Lung (tissue), 17 donors: ENCODE measurements at places on chromosomes 16 and 17. TPM values are rescaled to one million over a fixed set of nuclear protein-coding genes. Genes with fewer than 3 reads are reported as not detected.
A peak's percentile ranks its signal among the peaks of the same experiment; 100 is the strongest.

DNA sequence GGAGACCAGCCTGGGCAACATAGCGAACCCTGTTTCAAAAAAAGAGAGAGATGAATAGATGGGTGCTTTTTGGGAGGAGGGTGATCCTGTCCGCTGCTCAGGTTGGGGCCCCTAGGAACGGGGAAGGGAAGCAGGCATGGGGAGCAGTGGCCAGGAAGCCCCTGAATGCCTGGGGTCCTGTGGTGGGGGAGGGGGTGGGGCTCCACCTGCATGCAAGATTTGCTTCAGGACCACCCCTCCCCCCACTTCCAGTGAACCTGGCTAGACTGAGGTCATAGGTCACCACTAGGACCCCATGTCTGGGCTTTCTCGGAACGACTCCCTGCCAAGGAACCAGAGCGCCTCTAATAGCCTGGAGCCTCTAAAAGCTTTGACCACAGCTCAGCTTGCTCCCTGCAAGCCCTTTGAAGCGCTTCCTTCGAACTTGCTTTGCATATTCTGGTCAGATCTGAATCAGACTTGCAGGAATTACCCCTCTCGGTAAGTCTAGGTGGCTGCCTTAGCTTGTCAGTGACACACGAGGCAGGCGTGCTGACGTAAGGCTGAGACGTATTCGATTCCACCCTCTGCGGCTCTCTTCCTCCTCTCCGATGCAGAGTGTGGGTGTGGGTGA, 3.7 kb downstream of the SOCS3 start:
- no peak for DNase-seq

GRCh38 chr16:592518-593306, 2.8 kb downstream of the RAB40C start:
- no peak for DNase-seq

DNA sequence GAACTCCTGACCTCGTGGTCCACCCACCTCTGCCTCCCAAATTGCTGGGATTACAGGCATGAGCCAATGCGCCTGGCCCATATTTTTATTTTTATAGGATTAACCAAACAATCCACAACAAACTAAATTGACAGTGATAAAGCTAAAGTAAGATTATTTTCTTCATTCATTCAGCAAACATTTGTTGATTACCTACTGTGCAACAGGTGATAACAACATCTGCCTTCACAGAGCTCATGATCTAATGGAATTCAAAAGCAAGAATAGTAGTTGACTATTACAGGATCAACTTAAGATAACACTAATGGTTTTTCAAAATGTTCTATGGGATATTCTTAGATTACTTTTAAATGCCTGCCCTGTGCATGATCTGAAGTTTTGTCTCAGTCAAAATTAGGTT, 37.8 kb downstream of the NQO1 start:
- no peak for DNase-seq

GRCh38 chr17:82294064-82294773, 20.7 kb upstream of the CSNK1D start:
- no peak for DNase-seq

DNA sequence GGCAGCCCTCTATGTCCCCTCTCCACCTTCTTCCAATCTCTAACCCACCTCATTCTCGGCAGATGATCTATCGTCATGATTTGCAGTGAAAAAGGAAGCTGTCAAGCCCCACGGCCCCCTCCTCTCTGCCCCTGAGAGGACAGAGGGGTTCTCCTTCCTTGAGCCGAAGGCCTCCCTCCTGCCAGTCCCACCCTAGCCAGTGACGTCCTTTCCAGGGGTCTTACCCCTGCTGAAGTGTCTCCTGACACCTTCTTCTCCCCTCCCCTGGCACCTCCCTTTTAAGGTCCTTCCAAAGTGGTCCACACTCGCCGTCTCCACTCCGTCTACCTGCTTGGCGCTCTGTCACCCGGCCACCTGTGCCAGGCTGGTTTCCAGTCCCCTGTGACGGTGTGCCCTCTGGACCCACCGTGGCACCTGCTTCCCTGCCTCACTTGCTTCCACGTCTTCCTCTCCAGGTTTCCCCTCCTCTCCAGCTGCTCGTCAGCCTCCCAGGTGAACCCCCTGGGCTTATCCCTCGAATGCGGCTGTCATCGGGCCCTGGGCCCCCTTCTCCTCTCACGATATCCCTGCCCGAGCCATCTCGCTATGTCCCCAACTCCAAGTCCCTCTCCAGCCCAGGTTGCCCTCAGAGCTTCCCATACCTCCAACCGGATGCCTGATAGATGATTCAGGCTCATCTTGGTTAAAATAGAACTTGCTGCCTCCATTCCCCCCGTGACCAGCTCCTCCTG, 5.7 kb downstream of the CCDC102A start:
- no peak for DNase-seq

- no peak for DNase-seq
Measured at GRCh38 chr17:49634485-49634860, 43.4 kb downstream of the SPOP start.

DNA sequence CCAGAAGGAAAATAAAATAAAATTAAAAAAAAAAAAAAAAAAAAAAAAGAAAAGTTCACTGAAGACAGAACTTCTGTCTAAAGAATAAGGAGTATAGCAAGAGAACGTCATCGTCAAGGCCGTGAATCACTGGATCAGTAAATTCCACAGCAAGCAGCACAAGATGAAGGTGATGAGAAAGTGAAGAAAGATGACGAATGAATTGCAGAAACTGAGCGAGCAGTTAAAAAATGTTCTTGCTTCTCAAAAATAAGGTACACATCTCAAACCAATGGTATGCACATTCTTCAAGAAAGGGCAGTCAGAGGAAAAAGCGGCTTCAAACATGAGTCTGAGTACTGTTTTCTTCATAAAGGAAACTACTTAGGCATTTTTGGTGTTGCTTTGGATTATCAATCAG, 104.7 kb downstream of the SMG6 start:
- DNase-seq, result no peak

- DNase-seq, result peak; percentile 28
Measured at GRCh38 chr17:49574323-49574781, 1.3 kb upstream of the NXPH3 start.

DNA sequence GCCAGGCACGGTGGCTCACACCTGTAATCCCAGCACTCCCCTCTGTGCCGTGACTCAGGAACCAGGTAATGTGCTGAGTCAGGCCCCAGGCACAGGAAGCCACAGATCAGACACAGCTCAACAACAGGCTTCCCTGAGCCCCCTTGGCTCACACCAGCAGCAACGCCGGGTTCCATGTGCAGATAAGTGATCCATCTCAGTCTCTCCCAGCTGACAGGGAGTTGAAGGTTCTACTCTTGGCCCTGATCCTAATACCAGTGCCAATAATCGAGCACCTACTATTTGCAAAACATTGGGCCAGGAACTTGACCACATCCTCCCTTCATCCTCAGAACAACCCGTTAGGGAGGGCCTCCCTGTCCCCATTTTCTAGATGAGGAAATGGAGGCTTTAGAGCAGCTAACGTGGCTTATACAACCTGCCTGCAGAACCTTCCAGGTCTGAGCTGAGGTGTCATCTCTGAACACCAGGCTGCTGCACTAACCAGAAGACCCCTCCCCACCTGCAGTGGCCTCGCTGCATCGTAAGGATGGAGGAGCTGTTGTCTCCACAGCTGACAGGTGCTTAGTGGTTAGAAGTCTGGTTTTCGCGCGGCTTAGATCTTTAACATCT, 64.8 kb upstream of the AMZ2 start:
- DNase-seq, result no peak

DNA sequence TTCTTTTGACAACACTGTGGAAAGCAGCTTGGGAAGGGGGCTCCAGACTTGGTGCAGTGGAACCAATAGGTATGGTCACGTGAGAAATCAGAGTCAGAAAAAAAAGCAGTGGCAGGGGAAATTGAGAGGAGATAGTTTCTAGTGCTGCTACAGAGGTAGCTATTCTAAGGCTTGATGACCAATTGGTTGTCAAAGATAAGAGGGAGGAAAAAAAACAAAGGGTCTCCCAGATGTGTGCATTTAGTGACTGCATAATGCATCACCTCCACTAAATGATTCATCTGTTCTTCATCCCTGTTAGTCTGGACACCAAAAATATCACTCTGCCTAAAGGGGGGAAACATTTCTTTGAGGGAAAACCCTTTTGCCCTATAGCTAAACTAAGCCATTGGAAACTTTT, 56.5 kb downstream of the PIGL start:
- no peak for DNase-seq

GRCh38 chr17:17985555-17985954, 12.9 kb downstream of the DRC3 start:
- no peak for DNase-seq

GRCh38 chr17:17765359-17766076, 71.3 kb downstream of the SREBF1 start:
- no peak for DNase-seq

- peak; percentile 77 for DNase-seq
Measured at GRCh38 chr16:54282202-54282927, 4.2 kb downstream of the IRX3 start.

DNA sequence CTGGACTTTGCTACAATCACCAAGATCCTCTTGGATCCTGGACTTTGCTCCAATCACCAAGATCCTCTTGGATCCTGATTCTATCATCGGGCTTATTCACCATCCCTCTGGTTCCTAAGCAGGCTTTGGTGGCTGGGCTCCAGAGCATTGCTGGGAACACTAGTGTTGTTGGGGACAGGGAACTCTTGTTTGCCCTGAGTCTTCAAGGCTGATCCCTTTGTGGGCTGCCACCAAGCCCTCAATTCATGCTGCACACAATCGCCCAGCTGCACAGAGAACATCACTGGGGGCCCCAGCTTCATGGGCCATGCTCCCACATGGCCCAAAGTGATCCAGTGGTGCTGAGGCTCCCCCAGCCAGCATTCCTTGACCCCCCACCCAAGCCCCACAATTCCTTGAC, 88.3 kb downstream of the TMEM132E start:
- no peak for DNase-seq

DNA sequence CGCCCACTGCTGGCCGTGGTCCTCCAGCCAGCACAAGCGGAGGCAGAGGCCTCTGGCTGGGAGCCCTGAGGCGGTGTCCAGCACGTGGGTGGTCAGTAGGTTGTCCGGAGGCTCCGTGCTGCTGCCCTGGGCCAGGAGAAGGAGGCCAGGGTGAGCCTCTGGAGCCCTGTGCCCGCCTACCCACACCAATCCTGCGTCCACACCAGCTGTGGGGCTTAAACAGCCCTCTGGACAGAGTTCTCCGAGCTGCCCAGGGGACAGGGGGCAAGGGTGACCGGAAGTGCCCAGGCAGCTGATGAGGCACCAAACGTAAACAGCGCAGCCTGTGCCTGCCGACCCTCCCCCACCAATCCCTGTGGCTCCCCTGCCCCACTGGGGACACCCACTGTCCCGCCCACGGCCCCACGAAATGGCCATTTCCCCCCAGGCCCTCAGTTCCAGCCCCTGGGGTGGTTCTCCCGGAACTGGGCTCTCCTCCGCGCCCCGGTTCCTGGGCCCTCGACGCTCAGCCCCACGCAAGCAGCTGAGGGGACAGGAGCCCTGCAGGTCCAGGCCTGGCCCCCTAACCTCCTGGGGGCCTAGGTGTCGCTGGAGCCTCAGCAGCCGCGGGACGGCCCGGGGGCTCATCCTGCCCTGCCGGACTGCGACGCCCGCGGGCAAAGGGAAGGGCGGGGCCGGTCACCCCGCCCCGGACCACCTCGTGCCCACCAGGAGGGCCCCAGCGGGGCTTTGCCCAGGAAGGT, 27.9 kb upstream of the DBNDD1 start:
- peak; percentile 74 for DNase-seq

- DNase-seq, result no peak
Measured at GRCh38 chr17:34400301-34400931, 37.4 kb upstream of the CCL1 start.

DNA sequence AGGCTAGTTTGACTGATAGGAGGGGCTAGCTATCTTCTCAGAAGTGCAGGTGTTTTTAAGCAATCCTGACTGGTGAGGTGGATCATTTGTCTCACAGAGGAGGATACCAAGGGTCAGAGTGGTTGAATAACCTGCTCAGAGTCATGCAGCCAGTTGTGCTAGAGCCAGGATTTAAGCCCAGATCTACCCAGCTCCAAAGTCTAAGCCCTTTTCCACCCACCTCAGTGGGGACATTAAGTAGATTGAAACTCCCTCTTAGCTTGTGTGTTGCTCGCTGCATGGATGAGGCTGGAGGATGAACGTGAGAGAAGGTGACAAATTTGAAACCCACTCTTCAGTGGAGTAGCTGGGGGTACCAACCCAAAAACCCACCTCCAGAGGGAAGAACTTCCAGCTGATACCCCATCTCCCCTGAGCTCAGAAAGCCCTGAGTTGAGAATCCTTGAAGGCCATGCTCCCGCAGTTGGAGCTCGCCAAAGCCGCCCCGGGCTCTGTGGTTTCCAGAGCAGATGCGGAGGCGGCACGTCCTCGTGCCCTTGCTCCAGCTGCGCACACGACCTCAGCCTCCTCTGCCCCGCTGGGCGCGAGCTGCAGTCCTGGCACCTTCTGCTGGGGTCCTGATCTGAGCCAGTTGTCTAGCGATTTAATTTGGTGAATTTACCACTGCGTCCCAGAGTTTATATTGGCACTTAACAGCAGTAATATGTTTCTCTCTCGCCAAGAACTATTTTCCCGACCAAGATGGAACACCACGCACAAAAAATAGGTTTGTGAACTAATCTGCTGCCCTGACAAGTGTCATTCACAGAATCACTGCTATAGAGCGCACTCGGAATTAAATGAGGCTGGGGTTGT, 159.5 kb downstream of the CCDC182 start:
- DNase-seq, result no peak

GRCh38 chr16:84387021-84387420, 18.7 kb downstream of the ATP2C2 start:
- no peak for DNase-seq

GRCh38 chr17:19720210-19720475, 3.8 kb upstream of the SLC47A2 start:
- DNase-seq, result no peak

GRCh38 chr17:50778471-50778870, 11.2 kb upstream of the ANKRD40CL start:
- DNase-seq, result no peak

- no peak for DNase-seq
Measured at GRCh38 chr16:85862476-85863383, 36.2 kb upstream of the IRF8 start.

The PFAS gene
- total RNA-seq, result 20.1 TPM

The GPR142 gene
- not detected for total RNA-seq

The MSI2 gene
- 64.0 TPM for total RNA-seq

The FA2H gene
- total RNA-seq, result 7.1 TPM

The PLK1 gene
- total RNA-seq, result 3.2 TPM

The KIAA0513 gene
- 12.8 TPM for total RNA-seq

The KRT33B gene
- total RNA-seq, result not detected

The MYH13 gene
- total RNA-seq, result not detected

The MT3 gene
- total RNA-seq, result not detected

The P2RX5 gene
- 4.7 TPM for total RNA-seq

The ST6GALNAC1 gene
- total RNA-seq, result 22.5 TPM

The NETO2 gene
- total RNA-seq, result 16.6 TPM

The KCNH6 gene
- total RNA-seq, result 0.55 TPM
